ENCODE measurements at places on chromosomes 13 and 19.

GRCh38 chr13:34357435-34358232 is 539.7 kb downstream of the RFC3 start:
- no peak for DNase-seq

DNA sequence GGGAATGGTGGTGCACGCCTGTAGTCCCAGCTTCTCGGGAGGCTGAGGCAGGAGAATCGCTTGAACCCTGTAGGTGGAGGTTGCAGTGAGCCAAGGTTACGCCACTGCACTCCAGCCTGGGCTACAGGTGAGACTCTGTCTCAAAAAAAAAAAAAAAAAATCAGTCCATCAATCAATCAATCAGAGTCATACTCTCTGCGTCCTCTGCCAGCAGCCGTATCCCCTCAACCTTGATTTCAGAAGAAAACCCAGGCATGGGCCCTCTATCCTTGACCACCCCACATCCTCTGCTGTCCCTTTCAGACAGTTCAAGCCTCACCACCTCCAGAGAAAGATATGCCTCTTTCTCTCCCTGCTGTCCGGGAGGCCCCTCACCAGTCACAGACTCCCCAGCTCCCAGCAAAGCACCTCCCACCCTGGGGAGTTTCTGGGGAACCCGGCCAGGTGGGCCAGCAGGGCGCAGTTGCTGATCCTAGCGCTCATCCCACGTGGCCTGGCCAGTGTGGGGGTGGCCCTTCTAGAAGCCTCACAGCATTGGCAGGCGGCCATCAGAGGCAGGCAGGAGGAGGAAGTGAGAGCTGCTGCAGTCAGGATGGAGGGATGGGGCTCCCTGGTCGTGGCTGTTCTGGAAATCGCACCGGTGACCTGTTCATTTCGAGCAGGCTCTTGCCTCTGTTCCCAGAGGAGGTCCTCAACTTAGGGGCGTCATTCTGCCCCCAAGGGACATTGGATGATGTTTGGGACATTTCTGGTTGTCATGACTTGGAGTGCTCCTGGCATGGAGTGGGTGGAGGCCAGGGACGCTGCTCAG is 10.2 kb upstream of the JSRP1 start:
- no peak for DNase-seq

- peak; percentile 60 for DNase-seq
Measured at GRCh38 chr19:18021121-18021755, 13.3 kb downstream of the ARRDC2 start.

GRCh38 chr13:111283991-111284390 is 36.5 kb upstream of the TEX29 start:
- DNase-seq = no peak

DNA sequence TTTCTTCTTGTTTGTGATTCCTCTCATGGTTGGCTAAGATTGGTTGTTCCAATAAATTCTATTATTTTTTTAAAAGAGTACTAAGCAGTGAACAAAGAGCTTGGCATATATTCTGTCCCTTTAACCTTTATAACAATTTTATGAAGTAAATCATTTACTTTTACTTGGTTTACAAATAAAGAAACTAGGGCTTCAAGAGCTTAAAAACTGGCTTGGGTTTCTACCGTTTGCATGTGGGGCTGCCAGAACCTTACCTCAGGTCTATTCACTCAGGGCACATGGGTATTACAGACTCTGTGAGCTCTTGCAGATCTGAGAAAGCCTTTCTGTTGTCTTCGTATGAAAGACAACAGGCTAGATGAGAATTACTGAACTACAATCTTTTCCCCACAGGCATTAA is 13.3 kb downstream of the N4BP2L1 start:
- no peak for DNase-seq

GRCh38 chr13:73572824-73573223 is 514.0 kb downstream of the KLF5 start:
- no peak for DNase-seq

DNA sequence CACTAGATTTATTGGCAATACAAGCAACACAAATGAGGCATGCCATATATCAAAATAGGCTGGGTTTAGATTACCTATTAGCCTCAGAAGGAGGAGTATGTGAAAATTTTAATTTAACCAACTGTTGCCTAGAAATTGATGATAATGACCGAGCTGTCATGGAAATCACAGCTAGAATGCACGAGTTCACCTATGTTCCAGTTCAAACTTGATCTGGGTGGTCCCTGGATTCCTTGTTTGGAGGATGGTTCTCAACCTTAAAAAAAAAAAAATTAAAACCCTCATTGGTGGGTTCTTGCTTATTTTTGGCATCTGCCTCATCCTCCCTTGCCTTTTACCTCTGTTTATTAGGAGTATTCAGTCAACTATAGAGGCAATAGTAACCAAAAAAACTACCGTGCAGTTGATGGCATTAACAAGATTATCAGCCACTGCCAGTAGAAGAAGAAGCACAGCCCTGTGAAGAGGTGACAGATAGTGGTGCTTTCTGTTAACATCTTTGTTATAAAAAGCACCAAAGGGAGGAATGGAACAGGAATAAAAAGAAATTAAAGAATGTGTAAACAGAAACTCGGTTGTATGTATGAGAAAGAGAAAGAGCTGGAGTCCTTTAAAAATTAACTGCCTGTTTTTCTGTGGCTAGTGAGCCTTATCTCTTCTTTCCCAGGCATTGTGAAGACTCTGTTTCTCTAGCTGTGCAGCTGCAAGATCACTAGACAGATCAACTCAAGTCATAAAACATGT is 106.4 kb downstream of the ZNF429 start:
- no peak for DNase-seq

GRCh38 chr19:13864046-13864666 is 12.8 kb upstream of the NANOS3 start:
- no peak for DNase-seq

GRCh38 chr19:35777086-35777841 is 1.9 kb downstream of the ARHGAP33 start:
- DNase-seq = no peak

GRCh38 chr13:105048677-105049076 is 1486.8 kb downstream of the EFNB2 start:
- DNase-seq = no peak

DNA sequence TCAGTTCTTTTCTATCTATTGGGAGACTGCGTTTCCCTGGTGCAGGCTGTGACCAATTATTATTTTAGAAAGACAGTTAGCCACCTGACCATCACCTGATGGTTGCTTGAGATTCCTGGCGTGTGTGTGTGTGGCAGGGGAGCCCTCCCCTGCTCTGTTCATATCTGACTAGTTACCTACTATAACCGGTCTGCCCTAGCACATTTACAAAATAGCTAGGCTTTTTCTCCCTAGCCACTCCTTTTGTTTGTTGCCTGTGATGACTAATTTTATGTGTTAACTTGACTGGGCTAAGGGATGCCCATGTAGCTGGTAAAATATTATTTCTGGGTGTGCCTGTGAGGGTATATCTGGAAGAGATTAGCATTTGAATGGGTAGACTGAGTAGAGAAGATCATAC is 76.9 kb downstream of the OLFM4 start:
- no peak for DNase-seq

GRCh38 chr19:28943651-28944050 is 269.3 kb downstream of the UQCRFS1 start:
- no peak for DNase-seq

GRCh38 chr13:27170221-27170515 is 1.4 kb downstream of the USP12 start:
- peak; percentile 41 for DNase-seq

DNA sequence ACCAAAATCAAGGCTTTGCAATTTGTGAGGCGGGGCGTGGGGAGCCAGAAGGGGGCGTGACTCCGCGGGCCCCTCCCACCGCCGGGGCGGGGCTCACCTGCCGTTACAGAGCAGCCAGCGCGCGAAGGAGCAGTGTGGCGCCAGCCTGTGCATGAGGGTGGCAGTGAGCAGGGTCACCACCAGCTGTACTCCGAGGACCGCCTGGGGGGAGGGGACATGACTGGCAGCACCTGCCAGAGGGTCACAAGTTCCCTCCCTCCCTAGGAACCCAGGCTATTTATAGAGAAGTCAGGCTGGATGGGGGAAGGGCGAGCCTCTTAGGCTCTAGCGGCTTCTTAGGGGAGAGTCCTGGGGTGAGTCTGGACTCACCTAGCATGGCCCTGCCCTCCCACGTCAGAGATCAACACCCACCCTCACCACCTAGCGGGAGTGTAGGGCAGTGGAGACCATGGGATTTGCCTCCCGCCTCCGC is 3.6 kb downstream of the TMEM161A start:
- peak; percentile 24 for DNase-seq

DNA sequence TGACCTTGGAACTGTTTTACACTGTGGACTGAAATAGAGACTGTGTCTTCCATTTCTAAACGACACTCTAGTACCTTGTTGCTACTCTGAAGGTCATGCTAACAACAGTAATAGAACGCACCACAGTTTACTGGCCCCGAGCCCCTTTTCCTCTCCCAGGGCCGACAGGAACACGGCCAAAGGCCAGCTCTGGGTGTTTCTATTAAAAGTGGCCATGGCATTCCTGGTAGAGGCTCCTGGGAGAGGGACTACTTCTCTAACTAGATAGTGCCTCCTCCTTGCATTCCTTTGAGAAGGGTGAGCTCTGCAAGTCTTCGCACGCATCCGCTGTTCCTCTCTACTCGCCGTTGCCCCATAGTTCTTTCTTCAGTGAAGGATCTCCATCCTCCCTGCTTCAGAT is 18.7 kb upstream of the SIAH3 start:
- DNase-seq = no peak

GRCh38 chr13:23354520-23354919 is 79.0 kb downstream of the SACS start:
- DNase-seq = no peak

DNA sequence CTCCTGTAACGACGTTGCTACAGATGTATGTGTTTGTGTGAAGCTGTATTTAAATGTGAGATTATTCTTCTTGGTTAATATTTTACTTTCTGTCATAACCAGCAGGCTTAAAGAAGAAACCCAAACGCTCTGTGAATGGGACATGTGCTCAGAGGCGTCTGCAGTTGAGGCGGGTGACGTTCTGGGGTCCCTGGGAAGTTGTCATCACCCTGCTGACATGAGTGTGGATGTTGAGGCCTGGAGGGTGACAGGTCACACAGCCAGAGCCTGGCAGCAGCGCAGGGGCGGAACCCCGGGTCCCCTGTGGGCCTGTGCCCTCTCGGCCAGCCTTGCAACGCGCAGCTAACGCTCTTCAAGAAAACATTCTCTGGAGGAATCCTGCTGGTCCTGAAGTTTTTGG is 16.6 kb downstream of the RASA3 start:
- no peak for DNase-seq

DNA sequence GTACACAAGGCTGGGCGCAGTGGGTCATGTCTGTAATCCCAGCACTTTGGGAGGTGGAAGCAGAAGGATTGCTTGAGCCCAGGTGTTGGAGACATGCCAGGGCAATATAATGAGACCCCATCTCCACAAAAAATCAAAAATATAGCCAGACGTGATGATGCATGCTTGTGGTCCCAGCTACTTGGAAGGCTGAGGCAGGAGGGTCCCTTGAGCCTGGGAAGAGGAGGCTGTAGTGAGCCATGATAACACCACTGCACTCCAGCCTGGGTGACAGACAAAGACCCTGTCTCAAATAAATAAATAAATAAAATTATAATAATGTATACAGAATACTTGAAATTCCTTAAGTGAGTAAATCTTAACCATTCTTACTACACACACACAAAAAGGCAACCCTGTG is 127.7 kb downstream of the SPRY2 start:
- no peak for DNase-seq

GRCh38 chr19:46659151-46660007 is 1.6 kb downstream of the DACT3 start:
- DNase-seq = no peak

DNA sequence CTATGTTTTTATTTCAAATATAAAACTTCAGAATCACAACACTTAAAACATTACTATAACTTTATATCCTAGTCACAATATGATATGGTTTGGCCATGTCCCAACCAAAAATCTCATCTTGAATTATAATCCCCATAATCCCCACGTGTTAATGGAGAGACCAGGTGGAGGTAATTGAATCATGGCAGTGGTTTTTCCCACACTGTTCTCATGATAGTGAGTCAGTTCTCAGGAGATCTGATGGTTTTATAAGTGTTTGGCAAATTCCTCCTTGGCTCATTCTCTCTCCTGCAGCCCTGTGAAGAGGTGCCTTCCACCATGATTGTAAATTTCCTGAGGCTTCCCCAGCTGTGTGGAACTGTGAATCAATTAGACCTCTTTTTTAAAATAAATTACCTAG is 307.6 kb downstream of the SPRY2 start:
- DNase-seq = no peak

GRCh38 chr13:30712536-30713532 is 22.5 kb upstream of the ALOX5AP start:
- no peak for DNase-seq

DNA sequence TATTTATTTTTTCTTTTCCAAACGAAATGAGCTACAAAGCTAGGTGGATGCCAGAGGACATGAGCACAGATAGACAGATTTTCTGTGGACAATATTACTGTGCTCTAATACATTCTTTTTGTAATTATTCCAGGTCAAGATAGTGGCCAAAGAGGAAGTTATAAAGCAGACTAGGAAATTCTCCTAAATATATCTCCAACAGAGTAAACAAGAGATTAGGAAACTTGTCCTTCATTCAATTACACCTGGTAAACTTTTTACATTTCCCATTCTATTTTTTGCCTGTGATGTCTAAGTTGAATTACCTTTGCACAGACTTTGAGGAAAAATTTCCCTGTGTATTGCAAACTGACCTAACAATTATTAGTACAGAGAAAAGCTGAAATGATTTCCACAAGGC is 905.5 kb upstream of the PCDH20 start:
- DNase-seq = no peak
